ENCODE measurements at places on chromosomes 3 and 15. TPM values are rescaled to one million over a fixed set of nuclear protein-coding genes. Genes with fewer than 3 reads are reported as not detected.

The CORO2B gene
- 6.6 TPM for total RNA-seq

The STRIT1 gene
- not detected for total RNA-seq

- no peak for DNase-seq
These were observed 3.0 kb upstream of the NGRN start for GRCh38 chr15:90262426-90262825.

The LRRC34 gene
- 2.0 TPM for total RNA-seq

The TUBGCP4 gene
- total RNA-seq, result 11.1 TPM

DNA sequence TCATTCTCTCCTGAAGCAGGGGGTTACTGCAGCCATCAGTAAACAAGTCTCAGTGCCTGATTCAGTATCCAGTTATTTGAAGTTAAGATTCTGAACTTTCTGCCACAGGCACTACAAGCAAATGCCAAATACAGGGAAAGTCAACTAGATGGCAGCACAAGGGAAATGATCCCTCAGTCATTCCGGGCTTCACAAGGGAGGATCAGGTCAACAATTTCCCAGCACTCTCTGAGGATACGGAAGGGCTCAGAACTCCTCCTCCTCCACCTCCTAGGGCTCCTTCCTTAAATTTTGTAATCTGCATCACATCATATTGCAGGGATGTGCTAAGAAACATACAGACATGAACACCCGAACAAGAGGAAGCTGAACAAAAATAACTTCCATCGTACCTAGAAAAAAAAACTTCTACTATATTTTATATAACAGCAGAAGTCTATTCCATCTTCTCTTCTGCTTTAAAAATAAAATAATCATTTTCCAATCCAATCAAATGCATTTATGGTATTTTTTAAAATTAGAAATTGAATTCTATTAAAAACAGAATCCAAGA is 187.1 kb downstream of the FMN1 start:
- DNase-seq, result no peak

DNA sequence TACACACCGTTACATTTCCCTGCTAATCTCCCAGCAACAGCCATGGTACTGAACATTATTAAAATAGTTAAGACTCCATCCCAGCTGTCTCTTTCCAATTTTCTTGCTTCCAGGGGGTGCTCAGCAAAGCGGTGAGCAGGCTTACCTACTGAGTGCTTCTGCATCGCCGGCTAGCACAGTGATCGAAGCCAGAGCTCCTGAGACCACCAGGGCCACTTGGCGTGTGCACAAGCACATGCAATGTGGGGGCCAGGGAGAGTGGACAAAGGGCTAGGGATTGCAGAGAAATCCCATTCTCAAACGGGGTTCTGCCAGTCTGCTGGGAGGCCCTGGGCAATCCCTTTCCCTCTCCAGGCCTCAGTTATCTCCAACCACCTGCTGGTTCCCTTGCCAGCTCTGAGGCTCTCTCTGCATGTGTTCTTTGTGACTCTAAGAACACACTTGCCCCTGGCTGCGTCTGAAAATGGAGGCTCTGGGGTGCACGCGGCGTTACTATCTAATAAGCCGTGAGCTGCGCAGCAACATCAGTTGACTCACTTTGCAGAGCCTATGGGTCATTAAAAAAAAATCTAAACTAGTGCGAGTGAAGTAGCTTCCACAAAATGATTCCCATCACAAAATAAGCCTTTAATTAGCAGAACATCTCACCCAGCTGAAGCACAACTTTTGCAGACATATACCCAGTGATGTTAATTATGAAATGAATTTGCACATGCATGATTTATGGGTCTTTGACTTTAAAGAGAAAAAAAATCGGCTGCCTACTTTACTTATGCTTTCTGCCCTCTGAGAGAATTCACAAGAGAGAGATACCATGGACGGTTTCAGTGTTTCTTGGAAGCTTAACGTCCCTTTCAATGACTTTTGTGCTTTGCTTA is 271.5 kb downstream of the TLE3 start:
- DNase-seq, result no peak

DNA sequence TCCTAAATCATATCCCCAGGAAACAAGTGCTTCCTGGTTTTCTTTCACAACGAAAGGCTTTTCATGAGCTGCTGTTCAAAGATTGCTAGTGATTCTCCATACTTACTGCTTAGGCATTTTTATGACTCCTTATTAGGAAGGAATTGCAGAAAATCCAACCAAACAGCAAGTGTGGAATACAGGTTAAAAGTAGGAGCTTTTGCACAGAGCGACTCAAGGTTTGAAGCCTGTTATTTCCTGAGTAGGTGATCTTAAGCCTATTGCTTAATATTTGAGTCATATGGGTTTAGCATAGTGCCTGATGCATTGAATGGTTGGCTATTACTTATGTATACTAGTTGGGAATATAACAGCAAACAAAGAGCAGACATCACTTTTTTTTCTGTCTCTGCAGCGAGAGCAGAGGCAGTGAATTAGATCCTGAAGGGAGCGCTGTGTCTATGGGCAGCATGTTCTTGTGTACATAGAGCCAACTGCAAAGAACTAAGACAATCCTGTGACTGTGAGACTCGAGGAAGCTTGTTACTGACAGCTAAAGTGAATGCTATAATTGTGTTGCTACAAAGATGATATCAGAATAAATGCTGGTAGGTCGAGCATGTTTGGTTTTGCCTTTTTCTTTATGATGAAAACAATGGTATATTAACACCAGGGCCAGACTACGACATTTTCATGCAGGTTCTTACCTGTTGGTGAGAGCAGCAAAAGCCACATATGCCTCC is 6.3 kb downstream of the TM4SF1 start:
- DNase-seq, result no peak

GRCh38 chr3:53224026-53224425 is 31.8 kb downstream of the TKT start:
- DNase-seq, result no peak

The IL16 gene
- total RNA-seq, result 2.7 TPM

DNA sequence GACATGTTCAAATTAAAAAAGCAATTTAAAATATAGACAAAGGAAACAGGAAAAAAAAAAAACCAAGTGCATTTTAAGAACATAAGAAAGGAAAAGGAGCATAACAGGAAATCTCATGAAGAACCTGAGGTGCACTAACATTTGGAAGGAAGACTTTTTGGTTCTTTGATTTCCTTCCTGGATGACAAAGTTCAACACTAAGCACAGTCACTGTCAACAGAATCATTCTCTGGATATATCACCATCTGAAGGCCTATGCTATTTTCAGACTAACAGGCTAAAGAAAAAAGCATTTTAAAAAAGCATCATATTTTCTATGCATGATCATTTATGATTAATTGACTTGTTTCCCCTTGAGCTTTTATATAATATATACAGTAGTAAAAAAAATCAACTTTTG is 349.6 kb downstream of the PLCL2 start:
- DNase-seq, result no peak

GRCh38 chr3:11037976-11038375 is 45.4 kb downstream of the SLC6A1 start:
- DNase-seq, result no peak

DNA sequence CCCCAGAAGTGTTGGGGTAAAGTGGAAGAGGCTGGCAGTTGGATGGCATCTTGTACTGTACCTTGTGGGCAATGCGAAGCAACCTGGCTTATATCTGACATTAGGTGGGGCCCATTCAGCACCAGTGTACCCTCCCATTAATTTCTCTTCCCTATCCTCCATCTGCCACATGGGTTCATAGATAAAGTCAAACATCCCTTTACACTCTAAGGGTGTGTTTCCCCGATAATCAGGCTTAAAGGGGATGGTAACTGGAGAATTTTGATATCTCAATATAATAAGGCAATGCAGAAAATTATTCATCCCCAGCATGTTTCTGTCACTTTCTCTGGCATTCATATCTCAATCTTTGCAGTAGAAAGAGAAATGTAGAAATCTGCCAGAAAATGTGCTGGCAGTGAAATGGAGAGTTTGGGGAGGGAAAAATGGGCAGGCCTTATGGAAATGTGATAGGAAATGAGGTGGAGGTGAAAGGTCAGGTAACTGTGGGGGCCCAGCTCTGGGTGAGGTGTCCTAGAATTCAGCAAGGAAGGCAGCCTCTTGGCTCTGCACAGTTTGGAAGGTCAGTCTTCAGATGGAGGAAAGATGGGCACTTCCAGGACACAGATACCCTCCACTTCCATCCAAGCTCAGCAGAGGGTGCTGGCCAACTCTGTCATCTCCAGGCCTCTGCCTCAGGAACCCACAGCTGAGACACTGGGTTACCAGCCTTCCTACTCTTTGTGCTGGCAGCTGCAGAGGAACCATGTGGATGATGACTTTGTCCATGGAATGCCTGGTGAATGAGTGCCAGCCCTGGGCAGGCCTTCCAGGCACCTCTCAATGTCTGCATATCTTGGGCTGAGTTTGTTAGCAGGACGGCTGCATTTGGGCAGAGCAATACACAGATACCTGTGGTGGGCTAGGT is 325.9 kb upstream of the CTDSPL start:
- peak; percentile 61 for DNase-seq

DNA sequence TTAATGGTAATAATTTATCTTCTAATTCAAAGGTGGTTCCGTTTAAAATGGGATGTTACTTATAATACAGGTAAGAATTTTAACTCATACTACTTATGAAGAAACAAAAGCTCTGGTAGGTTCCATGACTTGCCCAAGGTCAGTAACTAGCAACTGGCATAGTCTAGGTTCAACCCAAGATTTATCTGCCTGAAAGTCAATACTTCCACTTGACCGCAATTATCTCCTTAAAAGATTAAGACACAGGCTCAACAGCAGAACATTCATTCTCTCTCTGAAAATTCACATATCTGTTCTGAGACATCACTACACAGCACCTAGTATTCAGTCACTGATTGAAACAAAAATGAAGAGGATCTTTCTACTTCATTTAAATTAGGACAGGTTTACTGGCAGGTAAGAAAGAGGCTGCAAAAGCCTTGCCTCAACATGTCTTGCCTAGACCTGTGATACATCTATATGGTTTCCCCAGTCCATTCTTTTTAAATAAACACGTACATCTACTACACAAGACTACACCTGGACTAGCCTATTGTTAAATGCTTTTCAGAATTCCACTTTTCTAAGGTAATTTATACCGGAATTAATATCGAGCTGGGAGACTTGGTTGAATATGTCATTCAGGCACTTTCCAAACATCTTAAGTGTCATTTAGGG is 1.2 kb downstream of the CSNK1G1 start:
- DNase-seq, result no peak

DNA sequence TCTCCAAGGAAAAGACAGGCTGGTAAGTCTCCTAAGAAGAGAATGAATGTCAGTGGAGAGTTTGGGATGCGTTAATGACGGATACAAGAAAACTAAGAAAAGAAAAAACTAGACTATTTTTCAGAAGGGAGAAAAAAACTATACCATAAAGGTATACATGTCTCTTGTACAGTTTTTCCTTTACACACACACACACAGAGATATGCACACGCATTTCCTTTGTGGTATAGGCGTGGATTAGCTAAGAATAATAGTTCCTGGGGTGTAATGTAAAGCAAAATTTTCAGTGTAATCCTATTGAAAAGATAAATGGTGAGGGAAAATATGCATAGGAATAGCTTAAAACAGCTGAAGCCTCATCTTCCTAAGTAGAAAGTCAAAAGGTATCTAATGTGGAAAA is 36.3 kb downstream of the GABPB1 start:
- no peak for DNase-seq

- peak; percentile 64 for DNase-seq
These were observed 34.0 kb downstream of the LYZL4 start for GRCh38 chr3:42376344-42376798.

DNA sequence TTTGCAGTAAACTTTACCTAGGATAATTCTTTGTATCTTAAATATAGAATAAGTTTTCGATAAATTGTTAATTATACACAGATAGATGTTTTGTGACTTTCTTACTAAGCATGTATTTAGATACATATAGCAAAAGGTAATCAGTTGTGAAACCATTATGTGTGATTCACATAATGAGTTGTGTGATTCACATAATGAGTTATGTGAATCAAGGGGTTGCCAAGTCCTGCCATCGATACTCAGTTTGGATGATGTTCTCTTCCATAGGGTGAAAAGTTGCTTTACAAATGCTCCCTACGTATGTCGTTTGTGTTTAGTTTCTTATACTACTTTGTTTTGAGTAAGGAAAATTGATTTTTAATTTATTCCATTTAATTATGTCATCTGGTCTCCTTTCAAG is 682.1 kb downstream of the MECOM start:
- DNase-seq, result no peak

The CIP2A gene
- 1.5 TPM for total RNA-seq

GRCh38 chr15:66590435-66590834 is 24.6 kb upstream of the LCTL start:
- no peak for DNase-seq

GRCh38 chr15:90823455-90823974 is 44.9 kb upstream of the FURIN start:
- DNase-seq, result no peak

- no peak for DNase-seq
These were observed 45.2 kb downstream of the RARB start for GRCh38 chr3:25473246-25473645.

DNA sequence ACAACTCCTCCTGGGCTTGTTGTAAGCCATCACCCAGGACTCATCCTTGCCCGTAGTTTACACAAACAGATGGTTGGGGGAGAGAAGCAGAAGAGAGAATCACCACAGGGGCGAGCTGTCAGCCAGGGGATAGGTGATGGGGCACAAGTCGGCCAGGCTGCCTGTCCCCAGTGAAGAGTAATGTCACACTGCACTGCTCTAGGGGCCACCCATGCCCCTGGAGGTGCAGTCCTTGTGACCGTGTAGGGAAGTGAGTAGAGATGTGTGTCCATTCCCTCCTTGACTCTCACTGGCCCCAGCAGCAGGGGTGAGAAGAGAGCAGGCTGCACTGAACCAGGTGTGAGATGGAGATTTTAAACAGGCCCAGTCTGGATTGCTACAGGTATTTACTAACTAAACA is 17.1 kb upstream of the PRSS50 start:
- DNase-seq, result no peak

The FETUB gene
- total RNA-seq, result not detected
